ENCODE measurements at places on chromosomes 2 and 18.

GRCh38 chr2:222606306-222606705, 49.6 kb downstream of the FARSB start:
- no peak for DNase-seq

- DNase-seq, result no peak
Measured at GRCh38 chr2:97906307-97906706, 89.4 kb downstream of the TMEM131 start.

- no peak for DNase-seq
Measured at GRCh38 chr18:47520263-47520662, 268.8 kb upstream of the SKOR2 start.

DNA sequence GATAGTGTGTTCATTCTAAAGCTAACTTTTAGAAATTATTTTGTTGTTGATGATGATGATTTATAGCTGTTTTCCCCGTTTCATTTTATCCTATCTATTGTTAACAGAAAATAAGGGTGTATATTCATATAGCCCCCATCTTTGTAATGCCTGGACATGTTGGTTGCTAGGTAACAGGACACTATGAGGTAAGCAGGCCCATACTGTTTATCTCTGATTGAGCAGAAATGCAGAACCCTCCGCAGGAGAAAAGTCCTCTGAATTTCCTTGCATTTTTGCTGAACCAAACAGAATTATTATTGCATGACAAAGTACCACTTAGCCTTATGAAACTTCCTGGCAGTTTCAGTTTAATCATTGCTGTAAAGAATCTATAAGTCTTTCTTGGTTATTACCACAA, 339.4 kb downstream of the DCC start:
- DNase-seq, result no peak

DNA sequence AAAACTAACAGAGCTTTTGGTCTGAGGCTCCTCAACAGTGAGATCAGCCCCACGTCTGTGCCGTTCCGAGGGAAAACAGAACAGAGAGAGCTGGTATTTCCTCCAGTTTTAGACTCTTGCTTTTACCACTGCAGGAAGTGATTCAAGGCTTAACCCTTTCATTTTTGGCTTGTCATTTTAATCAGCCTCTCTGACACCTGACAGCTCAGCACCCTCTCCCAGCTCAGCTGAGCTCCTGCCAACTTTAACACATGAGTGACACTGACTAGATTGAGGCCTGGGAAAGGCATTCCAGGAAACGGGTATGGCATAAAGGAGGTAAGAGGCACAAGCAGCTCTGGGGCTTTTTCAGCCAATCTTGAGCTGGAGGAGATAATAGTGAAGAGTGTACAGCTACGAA, 239.4 kb upstream of the SKOR2 start:
- DNase-seq, result no peak

DNA sequence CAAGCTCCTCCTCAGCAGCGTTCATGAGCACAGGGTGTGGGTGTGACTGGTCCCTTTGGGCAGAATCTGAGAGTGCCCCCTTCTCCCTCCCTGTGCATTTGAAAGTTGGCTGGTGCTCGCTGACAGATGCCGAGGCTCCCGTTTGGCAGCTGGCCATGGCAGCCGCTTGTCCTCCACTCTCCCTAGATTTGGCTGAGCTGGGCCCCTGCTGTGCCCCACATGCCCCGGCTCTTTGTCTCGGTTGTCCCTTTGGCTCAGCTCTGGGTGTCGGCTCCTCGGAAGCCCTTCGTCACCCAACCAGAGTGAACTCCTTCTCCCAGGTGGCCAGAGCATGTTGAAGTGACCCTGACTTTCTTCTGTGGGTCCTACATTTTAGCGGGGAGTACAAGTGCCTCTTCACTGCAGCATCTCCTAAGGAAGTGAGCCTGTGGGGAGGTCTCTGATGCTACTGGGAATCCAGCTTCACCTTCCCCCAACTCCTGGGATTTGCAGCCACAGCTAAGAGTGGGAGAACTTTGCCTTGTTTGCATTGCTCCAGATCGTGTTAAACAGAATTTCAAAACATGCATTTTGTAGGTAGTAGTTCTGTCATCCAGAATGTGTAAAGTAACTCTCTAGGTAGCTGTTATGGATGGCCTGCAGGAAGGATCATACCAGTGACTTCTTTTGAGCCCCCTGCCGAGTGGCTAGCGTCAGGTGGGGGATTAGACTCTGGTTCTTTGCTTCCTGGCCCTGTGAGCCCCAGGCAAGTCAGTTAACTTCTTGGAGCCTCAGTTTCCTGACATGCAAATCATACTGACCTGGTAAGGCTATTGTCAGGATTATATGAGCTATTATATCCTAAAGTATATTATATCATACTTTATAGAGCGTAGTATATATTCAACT, 24.2 kb downstream of the HPCAL1 start:
- no peak for DNase-seq

DNA sequence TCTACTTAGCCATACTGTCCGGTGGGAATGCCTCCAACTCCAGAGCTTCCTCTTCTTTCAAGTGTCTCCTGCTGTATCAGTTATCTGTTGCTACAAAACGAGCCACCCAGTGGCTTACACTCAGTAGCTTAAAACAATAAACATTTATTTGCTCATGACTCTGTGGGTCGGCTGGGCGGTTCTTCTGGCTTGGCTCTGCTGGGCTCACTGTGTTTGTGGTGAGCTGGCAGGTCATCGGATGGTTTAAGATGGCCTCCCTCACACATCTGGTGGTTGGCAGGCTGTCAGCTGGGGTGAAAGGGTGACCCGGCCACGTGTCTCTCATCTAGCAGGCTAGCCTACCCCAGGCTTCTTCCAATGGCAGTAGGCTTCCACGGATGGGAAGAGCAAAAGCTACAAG, 122.4 kb upstream of the SLC1A4 start:
- no peak for DNase-seq

DNA sequence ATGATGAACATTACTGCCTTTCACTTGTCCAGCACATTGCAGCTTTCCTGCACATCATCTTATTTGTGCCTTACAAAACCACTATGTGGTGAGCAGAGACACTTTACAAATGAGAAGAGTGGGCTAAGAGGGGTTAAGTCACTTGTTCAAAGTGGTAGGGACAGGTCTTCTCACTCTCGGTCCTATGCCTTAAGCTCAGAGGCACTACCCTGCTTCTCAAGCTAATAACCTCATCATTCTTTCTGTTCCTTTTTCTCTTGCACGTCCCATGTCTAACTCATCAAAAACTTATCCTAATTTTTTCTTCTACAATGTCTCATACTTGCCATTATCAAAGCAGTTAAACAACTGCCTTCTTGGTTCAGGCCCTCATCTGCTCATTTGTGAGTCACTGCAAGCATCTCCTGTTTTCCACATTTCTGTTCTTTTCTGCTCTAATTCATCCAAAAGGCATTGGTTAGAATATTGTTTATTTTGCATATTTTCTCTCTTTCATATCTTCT, 21.9 kb upstream of the NCOA1 start:
- DNase-seq, result no peak

DNA sequence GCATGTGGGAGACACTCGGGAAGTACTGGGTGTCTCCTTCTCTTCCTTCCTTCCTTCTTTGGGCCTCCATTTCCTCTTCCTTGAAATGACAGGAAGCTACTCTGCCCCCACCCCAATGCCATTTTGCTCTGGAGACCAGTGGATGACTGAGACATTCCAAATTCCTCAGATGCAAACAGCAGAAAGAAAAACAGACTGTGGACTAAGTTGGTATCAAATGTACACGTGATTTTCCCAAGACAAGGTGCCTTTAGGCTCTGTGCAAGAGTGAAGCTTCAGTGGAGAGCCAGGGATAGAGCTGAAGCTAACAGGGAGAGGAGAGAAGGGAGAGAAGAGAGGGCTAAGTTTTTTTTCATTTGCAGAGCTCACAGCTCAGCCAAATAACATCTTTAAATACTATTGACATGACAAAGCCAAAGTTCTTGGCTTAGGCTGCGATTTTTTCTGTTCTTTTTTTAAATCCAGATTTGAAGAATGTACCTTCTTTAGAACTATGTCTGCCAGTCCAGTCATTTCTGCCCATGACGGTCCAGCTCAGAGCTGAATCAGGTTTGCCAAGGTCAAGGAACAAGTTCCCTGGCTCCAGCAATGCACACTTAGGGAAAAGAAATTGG, 84.5 kb upstream of the LCLAT1 start:
- no peak for DNase-seq

DNA sequence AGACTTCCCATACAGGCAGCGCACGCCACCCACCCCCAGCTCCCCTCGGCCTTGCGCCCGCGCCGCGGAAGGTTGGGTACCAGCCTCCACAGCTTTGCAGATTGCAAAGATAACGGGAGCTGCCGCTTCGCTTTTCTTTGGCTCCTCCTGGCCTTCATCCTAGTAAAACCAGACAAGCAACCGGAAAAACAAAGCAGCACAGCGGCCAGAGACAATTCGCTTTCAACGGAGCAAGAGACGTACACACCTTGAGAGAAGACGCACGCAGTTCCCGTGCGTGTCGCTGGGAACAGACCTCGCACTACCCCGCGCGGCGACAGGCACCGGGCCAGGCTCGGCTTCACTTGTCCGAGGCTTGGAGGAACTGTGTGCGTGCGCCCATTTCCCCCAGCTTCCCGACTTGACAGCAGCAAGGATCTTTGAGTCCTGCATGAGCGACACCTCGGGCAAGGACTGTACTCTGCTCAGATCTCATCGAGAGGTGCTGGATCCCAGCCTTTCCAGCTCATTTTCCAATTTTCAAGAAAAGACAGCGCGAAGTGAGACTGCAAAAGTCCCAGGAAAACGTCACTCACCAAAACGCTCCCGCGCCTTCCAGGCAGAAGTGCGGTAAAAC, 964 bp downstream of the ZBTB7C start:
- DNase-seq, result no peak

DNA sequence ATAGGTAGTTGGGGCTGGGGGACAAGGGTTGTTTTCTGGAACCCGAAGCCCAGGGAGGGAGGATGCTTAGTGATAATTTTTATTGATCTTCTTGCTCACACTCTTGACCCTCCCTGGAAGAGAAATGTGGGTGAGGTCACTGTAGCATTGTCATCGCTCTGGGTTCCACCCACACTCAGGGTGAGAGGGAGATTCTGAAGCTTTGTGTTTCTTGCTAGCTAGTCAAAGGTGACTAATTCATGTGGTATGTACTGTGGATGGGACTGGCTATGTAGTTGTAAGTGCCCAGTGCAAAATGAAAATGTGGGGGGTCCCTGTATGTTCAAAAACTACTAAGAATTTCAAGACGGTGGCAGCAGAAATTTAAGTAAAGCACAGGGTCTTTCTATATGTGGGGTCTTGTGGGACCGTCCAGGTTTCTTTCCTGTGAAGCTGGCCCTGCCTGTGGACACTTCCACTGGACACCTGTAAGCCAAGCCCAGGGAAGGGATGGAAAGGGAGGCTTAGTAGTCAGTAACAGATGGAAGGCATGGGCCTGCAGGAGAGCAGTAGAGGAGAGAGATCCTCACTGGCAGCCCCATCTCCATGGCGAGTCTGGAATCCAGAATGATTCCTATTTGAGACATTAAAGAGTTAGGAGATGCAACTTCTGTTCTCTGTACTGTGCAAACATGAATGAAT, 35.0 kb downstream of the TSN start:
- no peak for DNase-seq

GRCh38 chr2:165791421-165792103, 2.5 kb downstream of the GALNT3 start:
- peak; percentile 55 for DNase-seq

DNA sequence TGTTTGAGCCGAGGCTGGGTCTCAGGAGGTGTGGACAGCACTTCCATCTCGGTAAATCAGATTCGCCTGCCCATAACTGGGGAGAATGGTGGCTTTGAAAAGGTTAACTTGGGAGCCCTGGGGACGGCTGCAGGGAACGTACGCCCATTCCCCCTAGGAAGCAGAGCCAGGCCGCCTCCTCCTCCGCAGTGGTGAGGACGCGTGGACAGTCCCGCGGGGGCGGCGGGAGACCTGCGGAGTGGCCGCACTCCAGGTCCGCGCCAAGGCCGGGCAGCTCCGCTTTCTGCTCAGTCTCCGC, 845 bp upstream of the MYCN start:
- DNase-seq, result peak; percentile 36

- no peak for DNase-seq
Measured at GRCh38 chr2:157395811-157396210, 48.1 kb downstream of the CYTIP start.

DNA sequence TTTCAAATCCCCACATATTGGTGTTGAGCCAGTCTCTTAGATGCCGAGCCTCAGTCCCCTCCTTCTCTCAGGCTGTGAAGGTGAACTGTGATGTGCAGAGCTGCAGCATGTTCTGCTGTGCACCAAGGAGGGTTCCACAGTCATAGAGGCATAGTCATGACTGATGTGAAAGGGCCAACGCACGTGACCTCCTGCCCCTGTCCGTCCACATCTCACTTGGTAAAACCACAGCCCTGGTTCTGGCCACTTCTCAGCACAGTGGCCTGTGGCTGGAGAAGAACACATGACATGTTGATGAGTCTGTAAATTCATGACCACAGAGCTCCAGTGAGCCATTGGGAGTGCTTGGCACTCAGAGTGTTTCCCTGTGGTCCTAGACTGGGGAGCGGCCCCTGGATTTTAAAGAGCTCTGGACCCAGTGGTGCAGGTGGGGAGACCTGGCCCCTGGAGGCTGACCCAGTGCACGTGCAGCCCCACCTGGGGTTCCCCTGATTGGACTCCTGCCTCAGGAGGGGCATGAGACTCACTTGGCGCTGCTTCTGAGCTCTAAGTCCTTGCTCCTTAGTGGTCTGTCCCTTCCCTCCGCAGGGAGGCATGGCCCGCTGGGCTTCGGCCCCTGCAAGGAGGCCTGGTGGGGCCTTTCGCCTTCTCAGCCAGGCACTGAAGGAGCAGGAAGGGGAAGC, 25.3 kb downstream of the INPP4A start:
- DNase-seq, result no peak

GRCh38 chr2:161233858-161234431, 73.7 kb downstream of the TANK start:
- no peak for DNase-seq

GRCh38 chr2:133644846-133645245, 76.6 kb upstream of the NCKAP5 start:
- DNase-seq, result no peak

GRCh38 chr2:175180701-175181103, 808 bp downstream of the ATP5MC3 start:
- peak; percentile 41 for DNase-seq

DNA sequence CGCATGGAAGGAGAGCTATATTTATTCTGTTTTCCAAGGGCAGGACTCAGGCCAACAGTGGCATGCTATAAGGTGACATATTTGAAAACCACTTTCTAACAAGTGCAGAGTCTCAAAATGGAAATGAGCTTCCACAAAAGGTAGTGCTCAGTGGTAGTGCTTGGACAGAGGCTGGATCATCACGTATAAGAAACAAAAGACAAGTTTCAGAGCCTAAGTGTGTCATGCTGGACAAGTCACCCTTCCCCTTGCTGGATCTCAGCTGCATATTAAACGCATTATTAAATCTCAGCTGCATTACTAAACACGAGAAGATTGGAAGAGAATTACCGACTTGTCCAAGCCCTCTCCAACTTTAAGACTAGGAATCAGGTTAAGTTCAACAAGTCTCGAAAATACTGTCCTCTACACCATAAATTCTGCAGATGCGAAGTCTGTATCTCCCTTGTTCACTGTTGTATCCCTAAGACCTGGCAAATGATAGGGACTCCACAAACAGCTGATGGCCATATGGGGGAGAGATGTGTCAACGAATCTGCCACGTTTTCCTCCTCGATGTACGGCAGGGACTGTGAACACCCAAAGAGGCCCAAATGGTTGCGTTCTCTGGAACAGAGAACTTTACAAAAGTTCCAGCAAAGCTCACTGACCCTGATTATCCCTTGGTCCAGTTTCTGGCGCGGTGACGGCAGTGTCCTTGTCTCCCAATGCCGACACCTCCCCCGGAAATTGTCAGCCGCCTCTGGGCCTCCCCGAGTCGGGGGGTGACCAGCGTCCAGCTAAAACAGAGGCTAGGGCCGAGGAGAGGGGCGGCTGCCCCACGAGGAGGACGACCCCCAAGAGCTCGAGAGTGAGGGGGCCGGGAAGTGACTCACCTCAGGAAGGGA, 611 bp downstream of the NOL10 start:
- peak; percentile 18 for DNase-seq

Measured in inflammatory macrophage treated with lipopolysaccharide for 1 hour (primary cell).